ENCODE measurements at places on chromosomes 6 and 20.

- peak; percentile 82 for DNase-seq
Observed at GRCh38 chr6:156175971-156176421, 601.2 kb upstream of the ARID1B start.

DNA sequence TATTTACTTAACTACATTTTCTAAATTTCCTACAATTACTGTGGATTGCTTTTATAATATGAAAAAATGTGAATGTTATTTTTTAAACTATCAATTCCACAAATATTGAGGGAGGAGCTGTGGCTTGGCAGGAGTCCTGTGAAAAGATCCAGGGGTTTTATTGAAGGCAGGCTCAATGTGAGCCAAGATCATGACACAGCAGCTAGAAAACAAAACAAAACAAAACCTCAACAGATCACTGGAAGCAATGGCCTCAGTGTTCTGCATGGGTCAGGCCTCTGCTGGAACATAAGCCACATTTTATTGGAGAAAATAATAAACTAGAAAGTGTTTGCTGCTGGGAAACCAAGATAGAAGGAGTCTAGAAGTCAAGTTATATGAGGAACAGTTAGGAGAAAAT is 19.4 kb upstream of the RCAN2 start:
- DNase-seq, result no peak

DNA sequence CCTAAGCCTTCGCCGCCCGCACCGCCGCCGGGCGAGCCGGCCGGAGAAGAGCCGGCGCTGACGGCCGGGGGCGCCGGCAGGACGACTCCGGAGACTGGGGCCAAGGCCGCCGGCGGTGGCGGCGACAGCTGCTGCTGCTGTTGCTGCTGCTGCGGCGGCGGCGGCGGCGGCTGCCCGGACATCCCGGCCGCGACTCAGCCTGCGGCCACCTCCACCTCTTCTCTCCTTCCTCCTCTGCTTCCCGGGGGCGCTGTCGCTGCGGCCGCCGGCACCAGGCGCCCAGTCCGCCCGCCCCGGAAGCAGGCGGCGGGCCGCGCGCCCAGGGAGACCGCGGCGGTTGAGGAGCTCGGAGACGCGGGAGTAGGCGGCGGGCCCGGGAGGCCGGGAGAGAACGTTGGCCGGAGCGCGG is 307 bp downstream of the RANBP9 start:
- DNase-seq, result no peak

DNA sequence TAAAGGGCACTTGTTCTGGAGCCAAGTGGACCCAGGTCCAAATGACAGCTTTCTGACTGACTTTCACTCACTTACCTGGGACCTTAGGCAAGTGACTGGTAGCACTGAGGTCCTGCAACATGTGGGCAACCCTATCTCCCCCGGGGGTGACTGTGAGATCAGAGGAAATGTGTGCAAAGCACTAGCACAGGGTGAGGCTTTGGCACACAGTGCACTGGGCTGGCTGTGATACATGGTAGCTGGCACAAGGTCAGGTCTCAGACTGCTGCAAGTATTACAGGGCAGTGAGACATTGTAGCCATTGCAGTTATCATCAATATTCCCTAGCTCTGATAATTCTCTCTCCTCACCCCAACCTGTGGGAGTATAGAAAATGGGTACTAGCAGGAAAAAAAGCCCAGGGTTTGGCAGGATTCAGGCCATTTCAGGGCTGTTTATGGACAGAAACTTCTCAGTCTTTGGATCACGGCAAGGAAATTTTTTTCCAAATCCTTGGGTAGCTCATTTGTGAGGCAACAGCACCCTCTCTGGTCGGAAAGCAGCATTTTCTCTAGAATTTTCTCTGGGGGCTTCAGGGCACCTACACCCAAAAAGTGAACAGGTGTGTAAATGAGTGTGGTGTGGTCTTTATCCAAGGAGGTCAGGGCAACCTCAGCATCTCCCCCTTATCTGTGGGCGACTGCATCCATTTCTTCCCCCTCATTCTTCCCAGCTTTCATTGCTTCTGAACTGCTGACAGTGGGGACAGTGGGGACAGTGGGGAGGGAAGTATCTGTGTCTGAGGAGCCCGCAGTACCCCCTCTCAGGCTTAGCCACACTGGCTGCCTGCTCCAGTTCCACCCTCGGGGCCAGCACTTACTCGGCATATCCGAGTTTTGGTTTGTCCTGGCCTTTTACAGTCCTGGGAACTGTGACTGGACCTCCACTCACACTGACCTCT is 148.7 kb upstream of the PHACTR3 start:
- DNase-seq, result no peak

GRCh38 chr6:117540670-117541069 is 58.2 kb downstream of the DCBLD1 start:
- no peak for DNase-seq

DNA sequence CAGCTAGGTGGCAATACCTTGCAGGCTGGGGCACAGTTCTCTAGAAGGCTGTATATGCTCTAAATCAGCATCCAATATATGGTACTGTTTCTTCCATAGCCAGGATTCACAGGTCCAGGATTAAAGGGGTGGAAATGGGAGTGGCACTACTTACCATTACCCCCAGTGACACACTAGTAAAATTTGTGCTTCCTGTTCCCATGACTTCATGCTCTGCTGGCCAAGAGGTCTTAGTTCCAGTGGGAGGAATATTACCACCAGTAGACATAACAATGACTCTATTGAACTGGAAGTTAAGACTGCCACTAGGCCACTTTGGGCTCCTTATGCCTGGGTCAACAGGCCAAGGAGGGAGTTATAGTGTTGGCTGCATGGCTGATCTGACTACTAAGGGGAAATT is 174.3 kb upstream of the TNFAIP3 start:
- DNase-seq, result no peak

DNA sequence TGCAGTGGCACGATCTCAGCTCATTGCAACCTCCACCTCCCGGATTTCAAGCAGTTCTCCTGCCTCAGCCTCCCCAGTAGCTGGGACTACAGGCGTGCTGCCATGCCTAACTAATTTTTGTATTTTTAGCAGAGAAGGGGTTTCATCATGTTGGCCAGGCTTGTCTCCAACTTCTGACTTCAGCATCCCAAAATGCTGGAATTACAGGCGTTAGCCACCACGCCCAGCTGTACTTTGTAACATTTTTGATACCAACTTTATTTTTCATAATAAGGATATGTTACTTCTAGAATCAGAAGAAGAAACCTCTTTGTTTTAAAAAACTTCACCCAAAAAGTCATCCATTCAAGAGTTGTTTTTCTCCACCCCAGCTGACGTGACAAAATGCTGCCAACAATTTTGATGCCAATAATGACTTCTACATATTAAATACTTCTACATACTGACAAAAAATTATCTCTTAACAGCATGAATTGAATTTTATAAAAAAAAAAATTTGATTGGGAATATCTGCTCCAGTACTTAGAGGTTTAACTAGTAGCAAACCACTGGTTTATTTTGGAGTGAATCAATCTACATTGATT is 22.5 kb upstream of the PRIM2 start:
- no peak for DNase-seq

- no peak for DNase-seq
Observed at GRCh38 chr6:6414931-6415330, 94.5 kb upstream of the F13A1 start.

- no peak for DNase-seq
Observed at GRCh38 chr6:158735009-158735408, 84.2 kb downstream of the EZR start.

GRCh38 chr20:10362674-10363073 is 71.3 kb downstream of the MKKS start:
- no peak for DNase-seq

- DNase-seq, result no peak
Observed at GRCh38 chr6:74369556-74369993, 673.6 kb downstream of the CD109 start.

DNA sequence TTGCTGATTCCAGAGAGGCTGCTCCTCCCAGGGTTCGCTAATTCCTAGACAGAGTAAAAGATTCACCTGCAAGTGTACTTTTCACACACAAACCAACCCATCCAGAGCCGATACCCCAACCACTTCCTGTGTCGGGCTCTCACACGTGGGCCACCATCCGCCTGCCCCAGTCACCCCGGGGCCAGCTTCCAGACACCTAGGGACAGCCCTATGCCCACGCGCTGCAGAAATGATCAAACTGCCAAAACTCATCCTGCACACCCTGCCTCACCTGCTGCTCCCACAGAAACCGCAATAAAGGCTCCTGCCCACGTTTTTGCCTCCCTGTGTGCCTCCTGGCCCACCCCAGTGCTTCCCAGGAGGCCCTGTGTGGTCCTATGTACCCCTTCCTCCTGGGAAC is 59.5 kb downstream of the PSMG4 start:
- no peak for DNase-seq

- DNase-seq, result no peak
Observed at GRCh38 chr6:101700655-101701054, 307.1 kb downstream of the GRIK2 start.

- no peak for DNase-seq
Observed at GRCh38 chr6:142913036-142913510, 31.9 kb downstream of the HIVEP2 start.

GRCh38 chr6:11069760-11070159 is 23.9 kb upstream of the SMIM13 start:
- DNase-seq, result no peak

- DNase-seq, result no peak
Observed at GRCh38 chr6:38533064-38533463, 106.7 kb downstream of the BTBD9 start.

- no peak for DNase-seq
Observed at GRCh38 chr6:17565399-17565798, 34.7 kb upstream of the FAM8A1 start.

DNA sequence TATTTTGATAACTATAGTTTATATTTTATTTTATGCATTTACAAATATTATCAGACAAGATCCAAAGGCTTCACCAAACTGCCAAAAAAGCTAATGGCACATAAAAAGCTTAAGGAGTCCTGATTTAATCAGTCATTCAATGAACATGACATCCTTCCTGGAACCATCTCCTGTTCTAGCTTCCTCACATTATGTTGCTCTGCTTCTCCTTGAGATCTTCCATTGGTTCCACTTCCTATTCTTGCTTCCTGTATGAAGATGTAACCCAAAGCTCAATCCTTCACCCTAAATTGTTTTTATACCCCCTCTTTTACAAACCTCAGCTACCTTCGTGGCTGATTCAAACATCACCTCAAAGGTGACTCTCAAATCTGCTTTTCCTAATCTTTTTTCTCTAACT is 4.5 kb upstream of the BRD2 start:
- DNase-seq, result no peak

GRCh38 chr20:32681175-32682084 is 7.7 kb upstream of the C20orf203 start:
- DNase-seq, result no peak

- no peak for DNase-seq
Observed at GRCh38 chr6:167396659-167397490, 72.0 kb downstream of the TTLL2 start.

GRCh38 chr6:7341989-7342742 is 29.2 kb upstream of the SSR1 start:
- DNase-seq, result no peak

GRCh38 chr20:9485614-9486340 is 28.6 kb upstream of the LAMP5 start:
- DNase-seq, result no peak

DNA sequence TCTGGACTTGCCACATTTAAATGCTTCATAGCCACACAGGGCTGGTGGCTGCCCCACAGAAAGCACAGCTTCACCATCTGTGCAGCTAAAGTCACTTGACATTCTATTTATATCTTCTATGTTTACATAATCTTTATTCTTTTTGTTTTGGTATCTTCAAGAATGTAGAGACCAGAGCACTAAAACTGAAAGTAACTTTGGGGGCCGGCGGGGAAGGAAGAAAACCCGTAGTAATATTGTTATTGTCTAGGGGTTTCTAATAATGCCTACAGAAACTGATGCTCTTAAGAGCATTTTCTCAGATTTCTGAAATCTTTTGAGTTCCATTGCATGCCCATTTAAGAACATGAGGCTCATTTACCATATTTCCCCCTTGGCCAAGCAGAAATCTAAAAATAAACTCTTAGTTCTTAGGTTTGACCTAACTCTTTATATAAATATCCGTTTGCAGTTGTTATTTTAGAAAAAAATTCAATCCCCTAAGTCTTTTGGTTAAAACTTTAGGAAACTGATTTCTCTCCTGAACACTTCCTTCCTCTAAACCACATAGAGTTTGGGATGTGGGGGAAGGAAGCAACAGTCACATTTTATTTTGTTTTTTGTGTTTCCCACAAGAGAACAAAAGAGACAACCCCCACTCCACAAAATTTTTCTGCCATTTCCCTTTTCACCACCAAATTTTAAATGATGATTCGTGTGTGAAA is 207.6 kb downstream of the OGFRL1 start:
- DNase-seq, result no peak

- DNase-seq, result no peak
Observed at GRCh38 chr20:16785226-16785625, 37.1 kb downstream of the OTOR start.

DNA sequence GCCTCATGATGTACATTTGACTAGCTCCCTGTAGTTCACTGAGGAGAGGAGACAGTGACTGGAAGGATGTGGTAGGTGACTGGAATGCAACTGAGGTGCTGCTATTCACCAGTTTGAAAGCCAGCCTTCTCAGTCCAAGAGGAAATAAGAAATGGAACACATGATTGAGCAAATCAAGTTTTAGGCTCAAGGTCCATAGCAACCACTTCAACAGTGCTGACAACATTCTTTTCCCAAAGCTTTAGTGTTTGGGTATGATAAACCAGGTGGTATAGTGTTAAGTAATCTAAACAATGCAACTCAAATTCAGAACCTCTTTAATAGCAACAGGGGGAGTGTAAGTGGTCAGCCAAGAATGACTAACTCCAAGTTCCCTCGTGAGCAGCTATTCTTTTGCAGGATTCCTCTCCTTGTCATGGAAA is 9.2 kb downstream of the ZHX3 start:
- DNase-seq, result no peak

- DNase-seq, result no peak
Observed at GRCh38 chr6:130367767-130368166, 1.9 kb downstream of the TMEM200A start.

GRCh38 chr6:20416567-20417345 is 15.1 kb downstream of the E2F3 start:
- no peak for DNase-seq

GRCh38 chr6:37865504-37865903 is 46.0 kb downstream of the ZFAND3 start:
- no peak for DNase-seq

- DNase-seq, result no peak
Observed at GRCh38 chr6:133012774-133013173, 198.4 kb downstream of the RPS12 start.

Data from NCI-H1436 treated with DMSO at 0.1 percent for 48 hours (cell line).